T-helper 22 cell (primary cell): ENCODE measurements at places on chromosomes 5 and 9.

GRCh38 chr9:88196142-88196790 is 58.0 kb upstream of the SPATA31C2 start:
- DNase-seq = no peak

DNA sequence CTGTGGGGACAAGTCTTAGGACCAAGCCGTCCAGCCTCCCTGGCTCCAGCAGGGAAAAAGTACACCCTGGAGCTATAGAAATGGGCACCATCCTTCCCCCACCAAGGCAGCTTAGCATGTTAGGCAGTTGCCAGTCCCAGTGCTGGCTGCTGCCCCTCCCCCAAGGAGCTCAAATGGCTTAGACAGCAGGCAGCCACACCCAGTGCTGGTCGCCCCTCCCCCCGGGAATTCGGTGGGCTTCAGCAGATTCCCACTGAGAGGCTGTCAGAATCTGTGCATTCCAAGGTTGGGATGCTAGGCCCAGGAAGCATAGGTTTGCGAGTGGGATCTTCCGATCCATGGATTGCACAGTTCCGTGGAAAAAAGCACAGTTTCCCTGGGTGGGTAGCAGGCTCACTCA is 105.2 kb upstream of the ITGA1 start:
- DNase-seq = no peak

DNA sequence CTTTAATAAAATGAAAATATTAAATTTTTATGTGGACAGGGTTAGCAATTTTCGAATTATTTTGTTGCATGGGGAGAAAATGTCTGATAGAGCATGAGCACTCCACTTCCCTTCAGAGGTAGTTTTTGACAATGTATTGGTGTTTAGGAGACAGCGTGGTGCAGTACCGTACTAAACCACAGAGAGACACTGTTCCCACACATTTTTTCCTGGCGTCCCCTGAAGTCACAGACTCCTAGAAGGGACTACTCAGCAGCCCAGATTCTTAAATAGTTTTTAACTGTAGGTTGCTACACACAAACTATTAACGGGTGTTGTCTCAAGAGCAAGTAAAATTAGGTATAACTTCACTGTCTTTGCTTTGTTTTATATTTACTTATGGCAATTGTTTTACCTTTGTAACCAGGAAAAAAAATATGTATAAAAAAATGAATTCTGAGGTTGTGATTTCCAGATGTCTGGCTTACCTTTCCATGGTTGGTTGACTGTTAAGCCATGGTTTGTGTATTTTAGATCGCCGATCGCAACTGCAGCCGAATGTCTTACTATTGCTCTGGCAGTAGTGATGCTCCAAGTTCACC is 171.2 kb downstream of the DOCK8 start:
- no peak for DNase-seq

DNA sequence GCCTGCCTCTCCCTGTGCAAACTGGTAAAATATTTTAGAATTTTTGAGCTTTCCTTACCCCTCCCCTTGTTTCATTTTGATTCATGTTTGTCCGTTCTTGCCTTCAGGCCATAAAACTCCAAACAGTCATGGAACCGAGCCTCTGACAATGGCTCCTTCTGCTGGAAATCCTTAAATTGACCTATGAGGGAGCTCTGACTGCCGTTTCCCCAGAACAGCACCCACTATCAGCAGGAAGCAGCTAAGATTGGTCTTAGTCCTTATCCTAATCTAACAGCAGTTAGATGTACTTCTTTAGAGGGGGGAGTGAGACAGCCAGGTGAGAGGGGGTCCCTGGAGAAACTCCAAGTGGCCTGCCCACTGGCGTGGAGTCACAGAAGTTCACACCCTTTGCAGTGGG is 106.7 kb downstream of the FAM174A start:
- no peak for DNase-seq

- DNase-seq = no peak
Observed at GRCh38 chr9:19030899-19031298, 2.1 kb downstream of the SAXO1 start.

DNA sequence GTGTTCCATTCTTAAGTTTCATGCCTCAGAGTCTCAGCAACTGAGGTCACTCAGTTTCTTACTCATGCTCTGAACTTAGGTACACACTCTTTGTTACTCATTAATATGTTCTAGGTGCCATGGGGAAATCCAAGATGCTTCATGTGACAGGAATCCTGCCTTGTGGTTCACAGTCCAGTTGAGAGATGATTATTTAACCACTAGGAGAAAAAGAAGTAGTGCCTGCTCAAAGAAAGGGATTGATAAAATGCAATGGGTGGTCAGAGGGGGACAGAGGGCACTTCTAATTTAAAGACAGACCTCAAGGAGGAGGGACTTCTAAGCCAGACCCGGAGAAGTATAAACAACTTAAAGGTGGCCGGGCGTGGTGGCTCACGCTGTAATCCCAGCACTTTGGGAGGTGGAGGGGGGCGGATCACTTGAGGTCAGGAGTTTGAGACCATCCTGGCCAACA is 69.0 kb downstream of the UGCG start:
- no peak for DNase-seq

GRCh38 chr5:78779771-78780616 is 131.4 kb upstream of the LHFPL2 start:
- no peak for DNase-seq

- DNase-seq = peak; percentile 50
Observed at GRCh38 chr9:20640331-20641187, 18.3 kb upstream of the MLLT3 start.

DNA sequence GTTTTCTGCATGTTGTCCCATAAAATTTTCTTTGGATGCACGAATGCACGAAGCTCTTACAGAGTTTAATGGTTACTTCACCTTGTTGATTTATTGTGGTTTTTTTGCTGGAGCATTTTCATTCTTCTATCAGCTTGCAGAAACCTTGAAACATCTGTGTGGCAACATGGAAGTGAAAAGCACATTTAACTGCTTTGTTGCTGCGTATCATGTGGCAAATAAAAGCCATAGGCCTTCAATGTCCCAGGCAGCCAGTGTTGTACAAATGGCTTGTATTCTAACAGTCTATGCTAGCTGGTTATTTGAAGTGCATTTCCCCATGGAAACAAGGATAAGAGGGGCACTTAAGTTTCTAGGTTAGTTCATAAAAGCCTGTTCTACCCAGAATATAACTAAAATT is 42.5 kb upstream of the RASGRF2 start:
- no peak for DNase-seq

DNA sequence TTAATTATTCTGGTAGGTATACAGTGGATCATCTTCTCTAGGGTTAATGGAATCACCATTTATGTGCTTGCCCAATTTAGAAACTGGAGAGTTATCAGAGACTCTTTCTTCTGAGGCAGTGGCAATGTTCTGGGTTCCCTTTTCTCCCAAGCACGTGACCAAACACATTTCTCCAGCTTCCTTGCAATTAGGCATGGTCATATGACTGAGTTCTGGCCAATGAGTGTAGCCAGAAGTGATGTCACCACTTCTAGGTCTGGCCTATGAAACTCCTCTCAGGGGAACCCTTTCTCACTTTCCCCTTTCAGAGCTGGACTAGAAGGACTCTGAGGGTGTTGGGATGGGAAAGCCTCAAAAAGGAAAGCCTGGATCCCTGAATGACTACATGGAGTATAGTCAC is 172.0 kb downstream of the NSG2 start:
- no peak for DNase-seq

DNA sequence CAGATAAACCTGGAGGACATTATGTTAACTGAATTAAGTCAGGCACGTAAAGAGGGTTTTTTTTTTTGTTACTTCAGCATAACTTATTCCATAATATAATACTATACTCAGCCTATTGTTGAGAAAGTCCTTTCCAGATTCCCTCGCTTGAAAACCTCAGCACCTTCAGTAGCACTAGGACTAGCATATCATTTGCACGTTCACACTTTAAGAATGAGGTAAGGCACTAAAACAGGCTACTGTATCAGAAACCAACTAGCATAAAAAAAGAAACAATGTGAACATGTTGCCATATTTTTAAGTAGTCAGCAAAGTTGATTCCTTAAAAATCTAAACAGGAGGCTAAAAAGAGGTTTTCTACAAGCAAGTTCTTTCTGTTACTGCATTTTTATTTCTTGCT is 504.0 kb downstream of the PTPRD start:
- no peak for DNase-seq

DNA sequence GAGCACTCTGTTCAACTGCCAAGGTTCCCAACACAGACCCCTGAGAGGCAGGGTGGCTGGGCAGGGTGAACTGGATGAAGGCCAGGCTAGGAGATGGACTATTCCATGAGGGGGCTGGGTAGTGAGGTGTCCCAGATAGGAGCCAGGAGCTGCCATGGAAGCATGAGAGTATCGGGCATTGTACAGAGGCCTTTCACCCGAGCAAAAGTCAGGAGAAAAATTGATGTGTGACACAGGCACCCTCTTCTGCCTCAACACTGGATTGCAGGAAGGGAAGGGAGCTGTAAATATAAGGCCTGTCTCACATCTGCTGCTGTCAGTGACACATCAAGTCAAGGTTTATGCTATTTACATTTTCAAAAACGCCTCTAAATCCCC is 74.6 kb downstream of the UBAP1 start:
- no peak for DNase-seq

GRCh38 chr5:74422671-74423070 is 217.9 kb downstream of the ENC1 start:
- DNase-seq = no peak

DNA sequence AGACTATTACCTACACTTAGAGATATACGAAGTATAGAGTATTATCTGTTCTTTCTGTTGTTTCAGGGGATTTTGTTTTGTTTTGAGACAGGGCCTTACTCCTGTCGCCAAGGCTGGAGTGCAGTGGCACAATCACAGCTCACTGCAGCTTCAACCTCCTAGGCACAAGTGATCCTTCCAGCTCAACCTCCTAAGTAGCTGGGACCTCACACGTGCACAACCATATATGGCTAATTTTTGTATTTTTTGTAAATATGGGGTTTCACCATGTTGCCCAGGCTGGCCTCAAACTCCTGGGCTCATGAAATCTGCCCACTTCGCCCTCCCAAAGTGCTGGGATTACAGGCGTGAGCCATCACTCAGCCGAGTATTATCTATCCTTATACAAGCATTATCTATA is 45.9 kb downstream of the SUSD1 start:
- no peak for DNase-seq

- no peak for DNase-seq
Observed at GRCh38 chr9:124559871-124560270, 52.7 kb upstream of the NR5A1 start.

- DNase-seq = no peak
Observed at GRCh38 chr5:112069329-112069728, 312.3 kb upstream of the NREP start.

- no peak for DNase-seq
Observed at GRCh38 chr5:142304013-142304701, 20.7 kb downstream of the SPRY4 start.

DNA sequence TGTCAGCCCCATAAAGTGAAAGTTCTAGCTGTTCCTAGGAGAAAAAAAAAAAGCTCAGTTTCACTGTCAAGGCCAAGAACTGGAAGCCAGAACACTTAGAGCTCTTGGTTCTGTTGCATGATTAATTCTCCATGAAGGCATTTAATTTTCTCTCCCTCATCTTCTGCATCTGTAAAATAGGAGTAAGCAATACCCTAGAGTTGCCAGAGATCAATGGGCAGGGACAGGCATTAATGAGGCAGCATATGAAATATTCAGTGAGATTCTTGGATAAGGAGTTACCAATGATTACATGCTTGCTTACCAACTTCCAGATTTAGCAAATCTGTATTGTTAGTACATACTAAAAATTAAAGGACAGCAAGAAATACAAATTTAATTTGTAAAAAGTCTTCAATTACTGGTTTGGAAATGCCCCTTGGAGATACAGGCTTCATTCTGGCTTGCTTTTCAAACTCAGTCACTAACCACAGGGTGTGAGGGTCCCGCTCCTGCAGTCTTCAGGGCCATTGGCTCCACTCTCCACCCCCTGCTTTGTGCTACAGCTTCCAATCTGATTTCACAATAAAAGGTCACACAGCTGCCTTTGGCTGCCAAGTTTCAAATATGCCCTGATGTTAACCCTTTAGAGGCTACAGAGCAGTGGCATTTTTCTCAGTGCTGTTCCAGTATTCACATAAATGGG is 624.6 kb downstream of the BNC2 start:
- DNase-seq = no peak

- DNase-seq = no peak
Observed at GRCh38 chr9:84169240-84169639, 171.3 kb downstream of the SLC28A3 start.

- no peak for DNase-seq
Observed at GRCh38 chr9:87285183-87285850, 212.3 kb upstream of the DAPK1 start.

DNA sequence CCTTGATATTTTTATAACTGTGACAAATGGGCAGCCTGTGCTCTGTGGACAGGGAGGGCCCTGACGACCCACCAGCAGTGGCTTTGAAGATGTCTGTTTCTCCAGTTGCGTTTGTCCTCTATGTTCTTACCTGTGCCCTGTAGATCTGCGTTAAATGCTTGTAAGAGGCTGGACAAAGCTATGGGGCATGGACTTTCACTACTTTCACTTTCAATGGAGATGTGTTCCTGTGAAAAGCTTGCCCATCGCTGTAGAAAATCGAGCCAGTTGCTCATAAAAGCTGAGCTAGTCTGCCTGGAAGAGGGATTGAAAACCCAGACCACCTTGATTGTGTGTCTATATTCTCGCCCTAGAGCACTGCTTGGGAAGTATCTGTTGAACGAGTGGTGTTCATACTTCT is 74.1 kb downstream of the PSAT1 start:
- no peak for DNase-seq

- no peak for DNase-seq
Observed at GRCh38 chr5:87746341-87746740, 333.6 kb upstream of the CCNH start.

- no peak for DNase-seq
Observed at GRCh38 chr5:89930591-89931392, 478.8 kb downstream of the CETN3 start.

- DNase-seq = no peak
Observed at GRCh38 chr5:127392762-127393161, 102.2 kb downstream of the MEGF10 start.

DNA sequence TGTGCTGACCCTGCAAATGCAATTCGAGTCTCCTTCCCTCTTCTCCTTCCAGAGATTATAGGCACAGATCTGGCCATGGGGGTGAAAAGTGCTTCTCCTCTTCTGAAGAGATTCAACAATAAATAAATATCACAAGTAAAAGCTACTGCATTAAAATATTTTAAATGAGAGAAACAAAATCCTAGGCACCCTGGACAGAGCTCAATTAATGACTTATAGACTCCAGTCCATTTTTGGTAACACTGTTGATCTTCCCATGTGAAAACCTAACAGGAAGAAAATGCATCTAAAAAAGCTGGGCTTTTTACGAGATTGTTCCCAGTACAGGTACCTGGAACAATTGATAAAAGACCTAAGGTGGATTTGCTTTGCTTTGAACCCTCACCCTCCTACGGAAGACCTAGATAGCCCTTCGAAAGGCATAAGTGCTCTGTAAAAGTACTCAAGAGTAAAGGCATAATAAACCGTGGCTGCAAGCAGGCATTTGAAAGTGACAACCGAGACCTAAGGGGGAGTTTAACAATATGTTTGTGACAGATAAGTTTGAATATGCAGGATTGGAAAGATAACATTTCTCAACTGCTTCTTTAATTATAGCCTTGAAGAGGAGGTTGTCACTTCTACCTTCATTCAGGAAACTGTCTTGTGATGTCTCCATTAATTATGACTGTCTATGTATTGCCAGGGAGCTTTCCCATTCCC is 29.4 kb upstream of the MED10 start:
- no peak for DNase-seq

- DNase-seq = no peak
Observed at GRCh38 chr9:37406603-37407401, 15.7 kb upstream of the GRHPR start.
